ENCODE measurements at places on chromosomes 11 and 22.

DNA sequence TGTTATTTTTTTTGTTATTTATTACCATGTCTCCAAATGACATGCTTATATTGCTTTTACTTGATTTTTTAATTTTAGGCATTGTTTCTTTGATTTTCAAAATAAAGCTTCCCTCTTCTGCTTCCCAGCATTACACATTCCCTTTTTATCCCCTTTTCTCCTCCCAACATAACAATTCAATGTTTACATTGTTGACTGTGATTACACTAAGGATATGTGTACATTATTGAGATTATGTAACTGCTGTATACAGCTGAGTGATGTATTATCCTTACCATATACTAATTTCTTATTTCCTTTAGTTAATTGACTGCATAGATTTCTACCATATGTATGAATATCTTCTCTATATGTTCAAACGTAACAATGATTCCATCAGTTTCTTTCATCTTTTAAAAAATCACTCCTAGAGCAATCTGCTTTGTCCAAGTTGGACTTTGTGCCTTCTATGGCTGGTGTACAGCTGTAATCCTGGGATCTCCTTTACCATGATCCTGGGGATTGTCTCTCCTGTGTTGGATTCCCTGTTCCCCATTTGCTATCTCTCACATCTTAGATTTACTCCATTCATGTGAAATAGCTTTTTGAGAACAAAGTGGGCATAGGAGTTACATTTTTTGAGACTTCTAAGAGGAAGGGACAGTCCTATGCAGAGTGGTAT lies 21.6 kb downstream of the AASDHPPT start:
- DNase-seq: no peak

DNA sequence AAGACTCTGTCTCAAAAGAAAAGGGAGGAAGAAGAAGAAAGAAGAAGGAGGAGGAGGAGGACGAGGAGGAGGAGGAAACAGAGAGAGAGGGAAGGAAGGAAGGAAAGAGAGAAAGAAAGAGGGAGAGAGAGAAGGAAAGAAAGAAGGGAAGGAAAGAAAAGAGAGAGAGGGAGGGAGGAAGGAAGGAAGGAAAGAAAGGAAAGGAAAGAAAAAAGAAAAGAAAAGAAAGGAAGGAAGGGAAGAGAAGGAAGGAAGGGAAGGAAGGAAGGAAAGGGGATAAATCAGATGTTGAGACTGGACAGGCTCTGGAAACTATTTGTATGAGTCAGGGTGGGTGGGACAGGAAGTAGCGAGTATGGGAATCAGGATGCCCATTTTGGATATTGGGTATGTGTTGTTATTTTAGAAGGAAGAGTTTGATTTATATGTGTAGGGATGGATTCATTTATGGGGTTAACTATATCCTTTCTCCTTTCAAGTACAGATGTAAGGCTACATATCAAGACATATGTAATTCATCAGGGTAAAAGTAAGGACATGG lies 6.0 kb upstream of the RPL3 start:
- no peak for DNase-seq

DNA sequence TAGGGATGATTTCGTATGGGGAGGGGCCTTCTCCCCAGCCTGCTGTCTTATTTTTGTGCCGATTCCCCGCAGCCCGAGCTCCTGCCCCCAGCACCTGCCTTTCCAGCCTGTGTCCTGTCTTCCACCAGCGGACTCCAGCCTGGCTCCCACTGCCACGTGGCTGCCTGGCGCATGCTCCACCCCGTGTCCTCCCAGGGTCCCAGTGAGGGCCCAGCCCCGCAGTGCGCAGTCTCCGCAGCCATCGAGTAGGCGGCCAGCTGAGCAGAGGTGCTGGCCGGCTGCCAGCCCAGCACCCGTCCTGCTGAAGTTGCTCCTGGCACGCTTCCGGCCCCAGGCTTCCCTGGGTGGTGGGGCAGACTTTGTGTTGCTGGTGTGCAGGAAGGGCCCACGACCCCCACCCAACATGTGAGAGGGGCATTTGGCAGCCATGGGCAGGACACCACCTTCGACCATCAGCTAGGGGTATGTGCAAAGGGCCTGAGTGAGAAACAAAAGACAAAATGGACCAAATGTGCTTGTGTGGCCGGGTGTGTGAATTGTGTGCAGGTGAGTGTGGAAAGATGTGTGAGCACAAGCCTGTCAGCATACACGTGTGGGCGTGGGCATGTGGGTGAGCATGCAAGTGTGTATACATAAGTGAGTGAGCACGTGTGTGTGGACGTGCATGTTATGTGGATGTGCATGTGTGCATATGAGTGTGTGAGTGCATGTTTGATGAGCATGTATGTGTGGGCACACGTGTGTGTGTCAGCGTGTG lies 55.9 kb downstream of the RTN4R start:
- DNase-seq: no peak

DNA sequence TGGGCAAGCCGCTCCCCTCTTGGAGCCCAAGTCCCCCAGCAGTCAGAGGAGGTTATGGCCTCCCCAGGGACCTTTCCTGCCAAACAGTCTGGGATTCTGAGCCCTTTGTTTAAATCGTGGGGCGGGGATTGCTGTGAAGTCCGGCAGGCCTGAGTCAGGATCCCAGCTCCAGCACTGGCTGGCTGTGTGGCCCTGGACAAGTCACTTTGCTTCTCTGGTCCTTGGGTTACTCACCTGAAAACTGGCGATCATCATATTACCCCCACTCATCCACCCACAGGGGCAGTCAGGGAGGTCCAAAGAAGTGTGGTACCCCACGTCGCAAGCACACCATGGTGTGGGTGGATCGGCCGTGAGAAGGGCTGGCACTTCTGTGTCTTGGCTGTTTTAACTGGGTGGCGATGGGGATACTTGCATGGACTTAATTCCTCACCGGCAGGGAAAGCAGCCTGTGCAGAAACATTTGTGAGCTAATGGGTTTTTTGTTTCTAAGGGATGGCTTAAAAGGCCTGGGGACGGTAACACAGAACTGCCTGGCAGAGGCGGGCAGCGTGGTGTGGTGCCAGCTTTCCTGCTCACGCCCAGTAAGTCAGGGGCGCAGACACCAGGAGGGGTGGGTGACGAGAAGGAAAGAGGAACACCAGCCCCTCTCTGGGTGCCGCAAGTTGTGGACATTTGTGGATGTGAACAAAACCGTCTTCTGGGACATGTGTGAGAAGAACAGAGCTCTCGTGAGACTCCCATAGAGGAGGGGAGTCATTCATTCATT lies 31.6 kb upstream of the PRR5 start:
- no peak for DNase-seq

GRCh38 chr11:40421208-40421981 lies 1038.1 kb downstream of the LRRC4C start:
- DNase-seq: no peak

GRCh38 chr11:25535467-25536272 lies 796.3 kb upstream of the ANO3 start:
- DNase-seq: no peak

- no peak for DNase-seq
Observed at GRCh38 chr11:112627588-112628045, 333.6 kb upstream of the NCAM1 start.

DNA sequence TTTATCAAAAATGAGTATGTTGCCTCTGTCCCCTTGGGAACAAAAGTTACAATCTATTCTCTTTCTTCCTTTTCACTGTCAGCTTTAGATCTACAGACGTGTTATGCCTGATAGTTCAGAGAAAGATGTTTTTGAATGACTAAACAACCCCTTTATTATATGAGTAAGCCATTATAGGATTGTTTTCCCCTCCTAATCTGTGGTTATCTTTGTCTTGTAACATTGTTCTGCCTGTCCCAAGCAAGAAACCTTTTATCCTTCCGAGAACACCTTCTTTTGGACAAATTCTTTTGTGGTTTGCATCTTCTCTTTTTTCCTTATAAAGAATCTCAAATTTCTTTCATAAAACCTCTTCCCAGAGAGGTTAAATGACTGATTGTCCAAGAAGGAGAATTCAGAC lies 208.4 kb downstream of the DDX10 start:
- no peak for DNase-seq

GRCh38 chr11:103807806-103808205 lies 228.6 kb upstream of the DDI1 start:
- DNase-seq: no peak

- DNase-seq: no peak
Observed at GRCh38 chr11:85685820-85686459, at the start of gene CCDC89. Gene CCDC89 (minus strand): TSS chr11:85686195. CDS start chr11:85686130, 65 bp downstream.

DNA sequence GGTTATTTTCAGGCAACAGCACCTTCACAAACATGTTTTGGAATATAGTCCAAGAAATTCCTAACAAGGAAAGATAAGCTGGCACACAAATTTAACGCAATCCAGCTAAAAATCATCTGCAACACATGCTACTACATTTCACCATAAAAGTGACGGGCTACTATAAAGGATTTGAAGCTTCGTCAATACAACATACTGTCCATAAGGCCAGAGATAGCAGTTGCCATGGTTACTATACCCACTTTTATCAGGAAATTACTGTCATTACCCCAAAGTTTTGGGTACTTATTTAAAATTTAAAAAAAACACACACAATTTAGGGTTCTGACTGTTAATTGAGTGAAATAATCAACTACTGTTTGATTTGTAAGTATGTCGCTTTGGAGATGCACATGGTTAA lies 6.9 kb downstream of the PHF21A start:
- DNase-seq: no peak

GRCh38 chr11:18294862-18295261 lies 27.1 kb downstream of the HPS5 start:
- DNase-seq: no peak

DNA sequence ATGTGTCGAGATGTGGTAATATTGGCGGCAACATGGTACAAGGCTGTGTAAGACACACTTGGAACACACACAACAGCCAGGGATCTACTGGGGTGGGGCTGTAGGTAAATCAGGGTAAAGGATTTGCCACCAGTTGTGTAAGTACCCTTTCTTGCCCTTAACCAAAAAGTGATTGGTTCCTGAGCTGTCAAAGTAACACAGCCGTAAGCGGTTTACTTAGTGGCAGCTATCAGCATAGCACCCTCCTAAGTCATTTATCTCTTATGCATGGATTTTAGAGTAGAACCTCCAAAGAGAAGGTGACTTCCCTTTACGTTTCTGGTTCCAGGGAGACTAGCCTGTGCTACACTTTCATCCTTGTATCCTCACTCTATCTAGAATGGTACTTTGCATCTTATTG lies 57.2 kb downstream of the SPECC1L start:
- no peak for DNase-seq

DNA sequence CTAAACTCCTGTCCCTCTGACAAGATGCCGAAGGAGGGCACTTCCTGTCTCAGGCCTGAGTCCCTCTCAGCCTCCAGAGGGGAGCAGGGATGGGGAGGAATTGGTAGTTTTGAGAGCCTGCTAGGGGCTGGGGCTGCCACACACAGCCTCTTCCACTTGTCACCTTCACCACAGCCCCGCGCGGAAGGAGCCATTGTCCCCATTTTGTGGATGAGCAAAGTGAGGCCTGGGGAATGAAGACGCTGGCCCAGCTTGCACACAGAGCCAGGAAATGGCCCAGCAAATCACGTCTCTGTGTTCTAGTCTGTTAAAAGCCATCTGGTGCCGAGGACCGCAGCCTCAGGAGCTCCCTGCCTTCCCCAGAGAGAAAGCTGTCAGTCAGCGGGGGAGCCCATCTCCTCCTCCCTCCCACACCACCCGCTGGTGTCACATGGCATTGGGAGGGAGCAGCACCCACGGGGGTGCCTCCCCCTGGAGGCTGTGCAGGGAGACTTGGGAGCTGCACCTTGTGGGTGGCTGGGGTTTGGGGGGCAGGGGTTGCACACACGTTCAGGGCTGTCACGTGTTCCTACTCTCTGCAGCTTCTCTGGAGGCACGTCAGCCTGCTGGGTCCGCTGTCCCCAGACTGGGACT lies 34.6 kb downstream of the RASD2 start:
- DNase-seq: no peak

DNA sequence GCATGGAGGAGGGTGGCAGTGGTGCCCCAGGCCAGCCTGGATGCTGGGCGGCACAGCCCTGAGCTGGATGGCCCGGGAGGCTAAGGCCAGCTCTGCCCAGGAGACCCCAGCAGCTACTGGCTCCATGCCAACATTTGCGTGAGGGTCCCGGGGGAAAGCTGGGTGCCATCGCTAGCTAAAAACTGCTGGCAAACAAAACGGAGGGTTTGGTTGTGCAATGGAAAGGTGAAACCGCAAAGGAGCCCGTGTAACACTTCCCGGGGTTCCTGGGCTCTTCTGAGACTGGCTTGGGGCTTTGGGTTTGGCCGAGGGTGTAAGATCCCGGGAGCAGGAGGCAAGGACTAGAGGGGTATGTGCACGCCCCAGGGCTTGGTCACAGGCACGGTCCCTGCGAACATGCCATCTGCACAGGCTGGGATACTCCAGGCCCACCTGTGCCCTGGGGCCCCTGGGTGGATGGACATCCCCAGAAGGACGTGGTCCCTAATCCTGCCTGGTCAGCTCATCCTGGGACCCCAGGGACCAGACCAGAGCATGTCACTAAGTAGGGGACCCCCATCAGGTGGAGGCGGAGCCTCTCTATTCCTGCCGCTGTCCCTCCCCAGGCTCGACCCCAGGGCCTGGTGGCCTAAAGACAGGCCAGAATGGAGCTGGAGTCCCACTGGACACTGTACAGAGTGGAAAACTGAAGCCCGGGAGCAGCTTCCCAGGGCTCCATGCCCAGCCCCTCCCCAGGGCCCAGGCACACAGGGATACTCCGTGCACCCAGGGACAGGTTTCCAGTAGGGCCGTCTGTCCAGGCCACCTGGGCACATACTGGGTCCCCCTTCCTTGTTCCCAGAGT lies 44.6 kb downstream of the IGF2 start:
- no peak for DNase-seq

DNA sequence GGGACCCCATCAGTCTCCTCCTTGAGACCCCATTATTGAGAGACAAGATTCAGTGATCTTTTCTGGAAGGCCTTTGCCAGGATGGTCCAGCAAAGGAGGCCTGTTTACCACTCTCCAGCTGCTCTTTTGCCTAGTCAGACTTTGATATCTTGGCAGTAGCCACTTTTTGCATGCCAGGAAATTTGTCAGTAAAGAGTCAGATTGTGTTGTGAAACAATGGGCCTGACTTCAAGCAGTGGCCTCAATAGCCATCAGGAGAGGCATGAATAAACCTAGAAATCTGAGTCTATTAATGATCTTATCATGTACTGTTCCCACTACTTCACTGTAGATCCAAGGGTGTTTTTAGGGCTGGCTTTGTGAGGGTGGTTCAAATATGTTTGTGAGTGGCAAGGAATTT lies 479.4 kb downstream of the JRKL start:
- DNase-seq: no peak

GRCh38 chr11:122984186-122985011 lies 2.8 kb upstream of the BSX start:
- DNase-seq: no peak

DNA sequence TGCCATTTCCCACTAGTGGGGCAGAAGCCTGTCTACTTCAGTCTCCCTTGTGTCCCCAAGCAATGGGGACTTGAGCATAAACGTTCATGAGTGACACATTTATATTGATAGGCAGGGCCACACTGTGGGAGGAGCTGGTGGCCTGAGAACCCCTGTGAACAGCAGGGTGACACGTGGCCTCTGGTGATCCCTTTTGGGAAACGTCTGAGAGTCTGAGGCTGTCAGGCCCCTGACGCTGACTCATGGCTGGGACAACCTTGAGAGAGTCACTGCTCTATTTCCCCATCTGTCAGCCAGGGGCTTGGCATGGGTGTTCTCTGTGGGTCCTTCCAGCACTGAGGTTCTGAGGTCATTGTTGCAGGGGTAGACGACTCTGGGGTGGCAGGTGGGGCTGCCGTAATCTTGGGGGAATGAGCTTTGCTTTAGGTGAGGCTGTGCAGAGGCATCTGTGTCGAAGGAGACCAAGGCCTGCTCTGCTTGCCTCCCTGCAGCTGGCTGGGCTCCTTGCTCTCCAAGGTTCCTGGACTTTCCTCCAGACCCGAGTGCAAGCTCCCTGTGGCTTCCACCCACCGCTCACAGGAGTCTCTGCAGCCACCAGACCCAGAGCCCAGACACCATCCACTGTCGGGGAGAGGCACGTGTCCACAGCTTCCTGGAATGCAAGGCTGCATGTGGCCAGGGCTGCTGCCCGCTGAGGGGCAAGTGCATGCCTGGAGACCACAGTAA lies 54.7 kb downstream of the SMIM38 start:
- no peak for DNase-seq

Measured in activated B cell treated with CpG ODN at 0.5 μM for 24 hours (primary cell).